ENCODE measurements at places on chromosomes 1 and 21.
A peak's percentile ranks its signal among the peaks of the same experiment; 100 is the strongest.

DNA sequence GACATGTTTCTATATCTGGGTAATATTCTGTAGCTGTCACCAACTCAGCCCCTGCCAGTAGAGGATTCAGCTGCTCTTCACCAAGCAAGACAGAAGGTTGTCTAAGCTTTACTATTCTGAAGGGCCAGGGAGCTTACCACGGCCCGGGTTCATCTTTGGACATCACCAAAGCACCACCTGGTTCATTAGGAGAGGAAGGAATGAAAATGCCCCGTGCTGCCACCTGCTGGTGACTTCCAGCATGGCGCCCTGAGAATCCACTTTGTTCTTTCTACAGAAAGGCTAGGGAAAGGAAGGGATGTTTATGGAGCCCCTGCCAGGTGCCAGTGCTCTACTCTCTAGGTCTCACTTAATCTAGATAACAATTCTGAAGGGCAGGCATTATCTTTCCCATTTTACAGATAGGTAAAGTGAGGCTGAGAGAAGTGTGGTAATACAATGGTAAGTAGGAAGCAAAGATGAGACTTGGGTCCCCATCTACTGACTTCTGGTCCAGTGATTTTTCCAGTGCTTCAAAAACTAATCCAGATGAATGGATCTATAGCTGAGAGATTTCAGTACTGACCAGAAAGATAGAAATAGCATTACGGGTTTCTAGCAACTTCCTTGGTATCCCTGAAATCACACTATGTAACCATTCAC, 79.5 kb downstream of the BEND5 start:
- DNase-seq = peak; percentile 34

GRCh38 chr1:209756615-209757445, 977 bp downstream of the TRAF3IP3 start:
- peak; percentile 53 for DNase-seq

DNA sequence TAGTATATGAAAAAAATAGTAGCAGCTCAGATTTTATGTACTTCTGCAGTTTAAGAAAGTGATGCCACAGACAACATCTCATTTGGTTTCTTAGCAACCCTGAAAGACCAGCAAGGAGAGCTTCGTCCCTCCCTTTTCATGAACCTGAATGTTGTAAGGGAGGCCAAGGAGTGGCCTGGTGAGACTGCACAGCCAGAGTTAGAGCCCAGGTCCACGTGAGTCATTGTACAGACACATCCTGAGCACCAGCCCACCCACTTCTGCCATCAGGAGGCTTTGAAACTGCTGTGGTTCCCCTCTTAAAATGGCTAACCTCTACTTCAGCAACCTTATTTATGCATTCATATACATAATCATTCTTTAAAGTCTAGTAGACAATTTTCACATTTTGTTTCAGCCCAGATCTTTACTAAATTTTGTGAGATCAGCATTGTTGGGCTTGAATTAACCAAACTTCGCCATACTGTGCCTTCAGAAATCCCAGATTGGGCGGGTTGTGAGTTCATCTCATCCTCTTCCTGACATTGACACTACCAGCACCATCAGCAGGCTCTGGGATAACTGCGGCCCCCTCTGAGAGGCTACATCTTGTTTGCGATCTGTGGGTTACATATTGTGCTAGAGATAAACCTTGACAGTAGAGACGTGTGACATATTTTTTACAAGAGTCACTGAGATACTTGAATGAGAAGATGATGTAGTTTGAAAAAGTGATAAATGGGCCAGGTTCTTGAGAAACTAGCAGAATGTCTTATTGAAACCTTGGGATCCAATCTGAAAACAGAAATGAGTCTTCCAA, 106.7 kb downstream of the CAMTA1 start:
- DNase-seq = no peak

DNA sequence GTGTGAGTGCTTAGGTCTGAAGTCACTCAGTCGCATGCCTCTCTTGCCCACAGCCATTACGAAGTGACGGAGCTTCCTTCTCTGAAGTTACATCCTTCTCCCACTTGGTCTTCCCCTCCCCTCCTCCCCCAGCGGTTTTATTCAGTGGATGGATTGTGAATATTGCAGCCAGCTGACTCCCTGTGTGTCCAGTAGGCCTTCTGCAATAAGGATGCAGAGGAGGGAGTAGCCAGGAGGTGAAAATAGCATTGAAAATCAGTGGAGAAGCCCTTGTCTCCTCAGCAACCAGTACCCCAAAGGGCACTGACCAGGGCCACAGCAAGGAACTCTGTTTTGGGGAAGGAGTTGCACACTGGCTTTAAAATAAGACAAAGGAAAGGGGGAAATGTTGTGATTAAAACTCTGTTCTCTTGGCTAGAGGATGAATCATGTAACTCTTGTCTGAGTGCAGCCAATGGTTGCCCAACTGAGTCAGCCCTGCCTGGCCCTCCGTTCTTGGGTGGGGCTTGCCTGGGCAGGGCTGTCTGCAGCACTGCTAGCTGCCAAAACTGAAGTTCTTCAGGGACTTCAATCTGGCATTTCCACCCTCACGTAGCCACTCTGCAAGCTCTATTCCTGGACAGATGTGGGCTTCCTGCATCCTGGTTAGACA, 4.3 kb downstream of the S100A10 start:
- no peak for DNase-seq

DNA sequence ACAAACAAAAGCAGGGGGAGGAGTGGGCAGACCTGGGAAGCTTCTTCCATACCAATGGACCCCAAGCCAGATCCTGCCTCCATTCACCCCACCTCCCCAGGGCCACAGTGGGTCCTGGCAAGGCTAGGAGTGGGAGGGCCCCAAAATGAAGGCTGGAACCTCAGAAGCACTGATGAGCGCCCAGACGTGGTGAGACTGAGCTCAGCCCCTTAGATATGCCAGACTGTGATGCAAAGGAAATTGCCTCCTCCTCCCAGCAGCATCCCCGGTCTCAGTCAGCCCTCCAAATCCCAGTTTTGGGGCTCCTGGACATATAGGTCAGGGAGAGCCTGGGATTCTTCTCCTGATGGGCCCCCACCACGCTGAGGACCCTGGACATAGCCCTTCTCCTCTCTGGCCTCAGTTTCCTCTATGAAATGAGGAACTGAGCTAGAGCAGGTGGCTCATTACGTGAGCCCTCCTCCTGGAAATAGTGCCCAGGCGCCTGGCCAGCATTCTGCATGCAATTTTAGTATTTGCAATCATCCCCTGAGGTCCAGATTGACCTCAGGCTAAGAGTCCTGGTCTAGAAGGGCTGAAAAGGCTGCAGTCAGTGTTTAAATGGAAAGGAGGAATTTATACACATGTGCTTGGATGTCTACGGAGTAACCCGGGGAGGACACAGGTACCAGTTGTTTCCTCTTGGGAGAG, 33.5 kb downstream of the RHBG start:
- peak; percentile 45 for DNase-seq

- DNase-seq = no peak
Observed at GRCh38 chr21:36613059-36613458, 85.9 kb upstream of the SIM2 start.

DNA sequence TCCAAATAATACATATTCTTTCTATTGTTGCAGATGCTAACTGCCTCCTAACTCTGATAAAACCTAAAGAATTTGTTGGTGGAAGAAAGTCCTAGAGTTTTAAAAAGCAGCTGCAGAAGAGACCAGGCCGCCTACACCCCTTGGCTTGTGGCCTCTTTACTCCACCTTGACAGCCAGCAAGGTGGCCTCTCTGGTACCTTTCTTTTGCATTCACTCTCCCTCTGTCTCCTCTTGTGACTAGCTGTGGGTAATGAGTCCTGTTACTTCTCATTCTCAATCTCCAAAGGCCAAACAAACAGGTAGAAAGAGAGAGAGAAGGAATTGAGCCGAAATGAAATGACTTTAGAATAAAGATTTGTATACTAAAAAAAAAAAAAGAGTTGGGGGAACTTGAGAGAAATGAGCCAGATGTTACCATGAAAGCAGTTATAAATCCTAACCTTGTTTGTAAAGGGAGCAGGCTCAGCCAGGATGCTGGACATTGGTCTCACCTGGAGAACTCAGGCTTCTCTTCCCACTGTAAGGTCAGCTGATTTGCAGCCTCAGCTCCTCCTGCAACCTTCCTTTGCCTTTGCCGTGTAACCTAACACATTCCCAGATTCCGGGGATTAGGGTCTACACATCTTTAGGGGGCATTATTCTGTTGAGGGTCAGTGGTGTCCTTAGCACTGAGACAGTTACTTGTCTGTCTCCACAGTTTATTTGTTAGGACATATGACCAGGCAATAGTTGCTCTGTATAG, 164.1 kb upstream of the IRF2BP2 start:
- DNase-seq = no peak

DNA sequence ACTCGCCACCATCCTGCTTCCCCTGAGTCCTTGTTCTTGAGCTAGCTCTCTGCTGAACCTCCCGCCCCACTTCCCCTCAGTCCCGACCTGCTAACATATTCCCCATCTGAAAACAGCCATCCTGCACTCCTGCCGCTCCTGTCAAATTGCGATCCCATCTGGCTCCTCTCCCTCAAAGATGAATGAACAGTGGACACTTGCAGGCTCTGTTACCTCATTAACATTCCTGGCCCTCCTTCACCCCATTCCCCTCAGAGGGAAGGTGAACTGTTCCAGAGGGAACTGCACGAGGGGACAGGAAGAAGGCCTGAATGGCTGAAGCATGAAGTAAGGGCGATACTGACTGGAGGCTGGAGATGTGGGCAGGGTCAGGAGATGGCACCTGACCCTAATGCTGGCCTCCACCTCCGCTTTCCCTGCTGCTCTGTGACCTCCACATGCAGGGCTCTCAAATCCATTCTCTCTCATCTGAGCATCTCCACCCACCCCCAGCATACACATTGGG, 7.4 kb upstream of the CELSR2 start:
- no peak for DNase-seq

- DNase-seq = no peak
Observed at GRCh38 chr1:197184190-197184589, 37.7 kb upstream of the ASPM start.

GRCh38 chr21:33622253-33622652, 19.3 kb downstream of the CRYZL1 start:
- DNase-seq = no peak

GRCh38 chr1:192270398-192270797, 46.4 kb upstream of the RGS21 start:
- DNase-seq = no peak

- no peak for DNase-seq
Observed at GRCh38 chr1:68233202-68233601, 879 bp upstream of the WLS start.

GRCh38 chr21:23837564-23837963, 1769.7 kb downstream of the MRPL39 start:
- DNase-seq = no peak

GRCh38 chr1:44267438-44267837, 54.2 kb downstream of the DMAP1 start:
- DNase-seq = no peak

- no peak for DNase-seq
Observed at GRCh38 chr1:96425382-96426129, 296.0 kb upstream of the PTBP2 start.

- DNase-seq = no peak
Observed at GRCh38 chr1:45328680-45329079, 2.0 kb downstream of the HPDL start.

DNA sequence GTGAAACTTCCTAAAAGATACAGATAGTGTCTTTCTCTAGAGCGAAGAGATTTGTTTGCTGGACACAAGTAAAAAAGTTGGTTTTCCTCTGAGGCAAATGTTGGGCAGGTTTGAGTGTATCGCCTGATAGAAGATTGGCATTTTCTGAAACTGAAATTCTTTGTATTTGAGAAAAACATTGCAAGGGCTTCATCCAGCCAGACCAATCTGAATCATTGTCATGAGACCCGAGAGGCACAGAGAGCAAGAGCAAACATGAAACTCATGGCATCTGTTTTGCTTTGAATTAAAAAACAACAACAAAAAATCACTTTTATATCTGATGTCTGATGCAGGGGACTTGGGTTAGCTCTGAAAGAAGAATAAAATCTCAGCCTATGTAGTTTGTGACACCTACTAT, 379.3 kb upstream of the NCAM2 start:
- DNase-seq = peak; percentile 53

- no peak for DNase-seq
Observed at GRCh38 chr1:92952714-92953113, 8.5 kb downstream of the DIPK1A start.

GRCh38 chr1:243388276-243388675, 132.4 kb downstream of the SDCCAG8 start:
- no peak for DNase-seq

Measured in globus pallidus (tissue), 1 donor.